ENCODE measurements at places on chromosomes 2 and 18. TPM values are rescaled to one million over a fixed set of nuclear protein-coding genes. Genes with fewer than 3 reads are reported as not detected.

GRCh38 chr18:74256190-74256589, 35.6 kb downstream of the CYB5A start:
- no peak for DNase-seq

Gene APCDD1
- 47.1 TPM for total RNA-seq

GRCh38 chr2:20567159-20567925, 83.6 kb downstream of the HS1BP3 start:
- no peak for DNase-seq

GRCh38 chr2:8154936-8155335, 526.9 kb upstream of the ID2 start:
- DNase-seq = no peak

Gene NTSR2
- total RNA-seq = not detected

Gene TNFRSF11A
- total RNA-seq = 3.9 TPM
